ENCODE measurements at places on chromosomes 16 and 17.
A peak's percentile ranks its signal among the peaks of the same experiment; 100 is the strongest.

GRCh38 chr17:12927541-12928425 is 90.0 kb downstream of the ELAC2 start:
- DNase-seq, result no peak

GRCh38 chr17:62085511-62086408 is 20.7 kb upstream of the MED13 start:
- no peak for DNase-seq

- no peak for DNase-seq
Observed at GRCh38 chr16:34801875-34802274, 1342.5 kb downstream of the TP53TG3F start.

GRCh38 chr17:42835732-42836131 is 2.5 kb downstream of the PSME3 start:
- no peak for DNase-seq

DNA sequence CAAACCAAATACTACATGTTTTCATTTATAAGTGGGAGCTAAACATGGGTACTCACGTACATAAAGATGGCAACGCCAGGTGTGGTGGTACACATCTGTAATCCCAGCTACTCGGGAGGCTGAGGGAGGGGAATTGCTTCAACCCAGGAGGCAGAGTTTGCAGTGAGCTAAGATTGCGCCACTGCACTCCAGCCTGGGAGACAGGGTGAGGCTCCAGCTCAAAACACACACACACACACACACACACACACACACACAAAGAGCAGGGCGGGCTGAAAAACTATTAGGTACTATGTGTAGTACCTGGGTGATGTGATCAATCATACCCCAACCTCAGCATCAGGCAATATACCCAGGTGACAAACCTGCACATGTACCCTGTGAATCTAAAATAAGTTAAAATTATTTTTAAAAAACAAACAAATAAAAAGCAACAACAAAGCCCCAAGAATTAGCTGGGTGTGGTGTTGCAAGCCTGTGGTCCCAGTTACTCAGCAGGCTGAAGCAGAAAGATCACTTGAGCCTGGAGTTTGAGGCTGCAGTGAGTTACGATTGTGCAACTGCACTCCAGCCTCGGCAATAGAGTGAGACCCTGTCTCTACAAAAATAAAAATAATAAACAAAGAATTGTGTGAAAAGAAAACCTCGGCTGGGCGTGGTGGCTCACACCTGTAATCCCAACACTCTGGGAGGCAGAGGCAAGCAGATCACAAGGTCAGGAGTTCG is 11.9 kb upstream of the FAAP100 start:
- DNase-seq, result no peak

GRCh38 chr17:16106161-16106891 is 106.7 kb downstream of the TTC19 start:
- DNase-seq, result no peak

DNA sequence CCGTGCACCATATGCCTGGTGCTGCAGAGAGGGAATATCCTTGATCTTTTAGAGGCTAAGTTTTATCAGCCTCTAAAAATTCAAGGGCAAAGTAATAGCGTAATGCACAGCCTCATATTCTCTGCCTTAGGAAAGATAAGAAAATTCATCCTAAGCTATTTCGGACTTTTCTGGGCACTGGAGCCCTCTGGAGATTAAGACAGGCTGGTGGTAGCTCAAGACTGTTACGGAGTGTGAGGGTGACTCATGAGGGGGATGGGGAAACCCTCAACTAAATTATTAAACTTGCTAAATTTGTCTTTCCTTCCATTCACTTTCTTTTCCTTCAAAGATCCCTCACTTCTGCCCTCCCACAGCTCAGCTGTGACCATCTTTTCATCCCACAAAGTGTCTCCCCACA is 73.3 kb downstream of the RPH3AL start:
- no peak for DNase-seq

GRCh38 chr17:41772586-41773189 is 13.8 kb downstream of the JUP start:
- no peak for DNase-seq

GRCh38 chr16:22816475-22816874 is 2.5 kb downstream of the HS3ST2 start:
- DNase-seq, result no peak

DNA sequence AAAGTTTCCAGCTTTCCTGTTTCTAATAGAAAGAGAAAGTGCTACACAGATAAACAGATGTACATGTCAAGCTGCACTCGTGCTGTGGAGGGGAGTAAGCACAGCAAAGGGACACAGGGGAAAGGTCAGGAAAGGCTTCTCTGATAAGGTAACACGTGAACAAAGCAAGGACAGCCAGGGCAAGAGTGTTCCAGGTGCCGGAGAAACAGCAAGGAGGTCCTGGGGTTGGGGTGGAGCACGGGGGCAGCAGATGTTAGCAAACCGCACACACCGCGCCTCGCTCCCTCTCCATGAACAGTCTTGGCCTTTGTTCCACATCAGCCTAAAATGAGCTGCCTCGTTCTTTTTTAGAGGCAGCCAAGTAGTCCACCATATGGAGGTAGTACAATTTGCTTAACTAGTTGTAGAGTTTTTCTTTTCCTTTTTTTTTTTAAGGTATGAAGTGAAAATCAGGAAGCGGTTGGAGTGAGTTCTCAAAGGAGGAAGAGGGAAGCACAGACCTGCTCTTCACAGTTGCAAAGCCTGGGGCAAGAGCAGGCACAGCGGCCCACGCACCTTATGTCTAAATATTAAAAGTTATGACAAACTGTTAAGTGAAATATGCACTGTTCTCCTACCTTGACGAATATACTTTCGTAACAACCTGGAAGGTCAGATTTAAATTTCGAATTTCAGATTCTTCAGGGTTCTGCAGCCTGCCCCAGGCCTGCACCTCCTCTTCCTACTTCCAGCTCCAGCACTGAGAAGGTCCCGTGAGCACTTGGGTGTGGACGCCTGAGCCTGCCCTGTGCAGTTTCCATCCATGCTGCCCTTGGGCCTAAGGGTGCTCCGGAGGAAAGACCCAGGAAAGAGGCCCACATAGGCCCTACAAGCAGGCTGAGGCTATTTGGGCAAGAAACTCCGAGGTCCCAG is 41.5 kb upstream of the RPH3AL start:
- DNase-seq, result no peak

DNA sequence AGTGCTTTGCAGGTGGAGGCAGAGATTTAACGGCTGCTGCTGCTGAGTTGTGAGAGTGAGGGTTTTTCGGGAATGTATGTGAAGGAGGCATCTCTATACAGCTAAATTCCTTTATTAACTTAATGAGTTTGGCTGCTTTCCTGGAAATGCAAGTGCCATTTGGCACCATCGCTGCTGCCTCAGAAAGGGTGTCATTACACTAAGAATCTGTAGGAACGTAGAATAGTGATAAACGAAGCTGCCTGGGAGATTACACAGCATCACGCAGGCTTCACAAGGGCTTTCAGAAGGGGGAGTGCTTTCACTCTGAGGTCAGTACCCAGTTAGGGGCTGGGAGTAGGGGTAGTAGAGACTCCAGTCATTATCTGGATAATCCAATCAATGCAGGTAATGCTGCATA is 14.1 kb upstream of the NLRP1 start:
- no peak for DNase-seq

- no peak for DNase-seq
Observed at GRCh38 chr17:81048827-81049371, 13.9 kb downstream of the BAIAP2 start.

DNA sequence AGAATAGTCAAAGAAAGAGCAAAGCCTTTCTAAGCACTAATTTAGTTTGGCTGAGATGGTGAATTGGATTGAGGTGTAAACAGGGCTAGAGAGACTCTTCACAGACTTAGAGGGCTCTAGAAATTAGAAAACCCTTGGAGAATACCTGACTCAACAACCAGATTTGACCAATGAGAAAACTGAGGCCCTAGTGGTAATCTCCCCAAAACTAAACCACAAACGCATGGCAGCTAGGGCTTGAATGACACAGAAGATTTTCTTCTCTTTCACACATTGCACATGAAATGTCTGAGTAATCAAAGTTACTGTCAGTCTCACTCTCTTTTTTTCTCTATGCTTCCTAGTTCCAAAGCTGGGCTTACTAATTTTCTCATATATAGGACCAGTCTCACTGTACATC is 314.5 kb upstream of the KCNJ16 start:
- DNase-seq, result no peak

GRCh38 chr16:77450790-77451487 is 16.1 kb upstream of the ADAMTS18 start:
- DNase-seq, result no peak

DNA sequence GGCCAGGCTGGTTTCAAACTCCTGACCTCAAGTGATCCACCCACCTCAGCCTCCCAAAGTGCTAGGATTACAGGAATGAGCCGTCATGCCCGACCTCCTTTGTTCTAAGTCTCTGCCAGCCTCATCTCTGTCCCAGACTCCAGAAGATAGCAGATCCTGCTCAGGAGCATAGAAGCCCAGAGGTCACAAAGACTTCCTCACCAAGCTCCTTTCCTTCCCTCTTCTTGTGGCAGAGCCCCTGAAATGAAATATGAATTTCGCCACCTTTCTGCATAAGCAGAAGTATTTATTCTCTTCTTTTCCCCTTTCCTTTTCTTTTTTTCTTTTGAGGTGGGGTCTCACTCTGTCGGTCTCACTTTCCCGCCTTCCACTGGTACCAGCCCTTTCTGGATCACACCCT is 11.5 kb upstream of the PIPOX start:
- DNase-seq, result no peak

- no peak for DNase-seq
Observed at GRCh38 chr17:1590029-1590746, 27.6 kb upstream of the PITPNA start.

DNA sequence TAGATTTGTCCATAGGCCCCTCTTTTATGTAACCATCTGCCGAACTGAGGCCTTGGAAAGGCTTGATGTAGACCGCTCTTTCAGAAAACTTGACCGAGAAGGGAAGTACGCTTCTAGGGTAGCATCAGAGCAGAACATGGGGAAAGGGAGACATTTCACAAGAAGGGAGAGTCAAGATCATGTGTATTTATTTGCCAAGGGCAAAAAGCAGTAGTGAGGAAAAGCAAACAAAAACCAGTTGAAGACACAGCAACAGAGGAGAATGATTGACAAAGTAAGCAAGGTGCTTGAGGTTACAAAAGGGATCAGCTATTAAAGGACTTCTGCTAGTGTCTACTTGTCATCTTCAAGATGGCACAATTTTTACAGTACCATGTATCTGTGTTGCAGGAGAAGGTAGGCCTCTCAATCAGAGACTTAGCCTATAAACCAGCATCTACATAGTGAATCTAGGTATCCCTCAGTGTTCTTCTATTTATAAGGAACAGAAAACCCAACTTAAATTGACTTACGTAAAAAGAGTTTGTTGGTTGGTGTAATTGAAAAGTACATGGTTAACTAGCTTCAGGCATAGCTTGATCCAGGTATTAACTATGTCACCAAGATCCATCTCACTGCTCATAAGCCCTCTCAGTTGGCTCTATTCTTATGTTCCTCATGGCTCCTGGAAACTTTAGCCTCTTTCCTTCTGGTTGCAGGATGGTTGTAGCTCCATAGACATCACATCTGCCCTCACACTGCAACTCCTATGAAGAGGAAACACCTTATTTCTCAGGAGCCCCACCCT is 288.4 kb downstream of the IRX3 start:
- no peak for DNase-seq

GRCh38 chr17:1673041-1673785 is 11.5 kb downstream of the PRPF8 start:
- peak; percentile 61 for DNase-seq

- DNase-seq, result no peak
Observed at GRCh38 chr17:20216853-20217252, 207.7 kb downstream of the SPECC1 start.

- no peak for DNase-seq
Observed at GRCh38 chr16:5590416-5590815, 492.8 kb upstream of the EEF2KMT start.

DNA sequence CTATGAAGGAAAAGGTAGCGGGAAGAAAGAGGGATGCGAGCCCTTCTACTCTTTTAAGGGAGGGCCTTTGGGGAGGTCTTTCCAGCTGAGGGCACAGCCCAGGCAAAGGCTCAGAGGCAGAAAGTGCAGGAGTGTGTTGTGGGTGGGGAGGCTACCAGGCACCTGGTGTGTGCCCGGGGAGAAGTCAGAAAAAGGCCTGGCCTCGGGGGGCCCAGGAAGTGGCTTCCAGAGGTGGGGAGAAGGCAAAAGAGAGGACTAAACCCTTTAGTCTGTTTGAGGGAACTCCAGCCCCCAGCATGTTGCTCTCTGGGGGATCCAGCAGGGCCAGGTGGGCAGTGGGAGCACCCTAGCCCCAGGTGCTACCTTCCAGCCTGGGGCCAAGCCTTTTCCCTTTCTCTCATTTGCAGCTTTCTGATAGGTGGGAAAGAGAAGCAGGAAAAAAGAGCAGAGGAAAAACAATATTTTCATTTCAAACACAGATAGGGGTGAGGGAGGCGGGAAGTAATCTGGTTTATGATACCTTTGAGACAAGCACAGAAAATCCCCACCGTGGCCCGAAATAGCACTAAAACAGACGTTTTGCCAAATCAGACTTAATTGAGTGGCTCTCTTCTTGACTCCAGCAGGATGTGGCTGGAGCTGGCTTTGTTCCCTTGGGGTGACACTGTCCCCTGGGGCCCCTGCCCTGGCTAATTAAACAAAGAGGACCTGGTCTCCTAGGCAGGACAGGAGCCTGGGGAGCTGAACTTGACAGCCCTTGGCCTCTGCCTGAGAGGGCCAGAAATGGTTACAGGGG is 10.4 kb downstream of the RAI1 start:
- DNase-seq, result no peak

- DNase-seq, result no peak
Observed at GRCh38 chr16:66155933-66156332, 210.6 kb upstream of the CDH5 start.

DNA sequence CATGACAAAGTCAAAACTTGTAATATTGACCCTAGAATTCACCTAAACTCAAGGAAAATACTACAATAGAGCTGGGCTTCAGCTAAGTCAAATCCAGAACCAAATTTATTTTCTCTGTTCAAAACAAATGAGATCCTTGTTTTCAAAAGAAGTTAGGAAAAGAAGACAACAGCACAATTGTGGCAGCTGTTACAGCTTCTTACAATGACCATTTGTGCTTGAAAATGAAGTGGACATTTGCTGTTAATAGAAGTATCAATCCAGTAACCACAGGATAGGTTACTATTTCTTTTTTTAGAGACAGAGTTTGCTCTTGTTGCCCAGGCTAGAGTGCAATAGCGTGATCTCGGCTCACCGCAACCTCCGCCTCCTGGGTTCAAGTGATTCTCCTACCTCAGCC is 44.4 kb downstream of the APPBP2 start:
- no peak for DNase-seq
